ENCODE measurements at places on chromosomes 4 and X.

DNA sequence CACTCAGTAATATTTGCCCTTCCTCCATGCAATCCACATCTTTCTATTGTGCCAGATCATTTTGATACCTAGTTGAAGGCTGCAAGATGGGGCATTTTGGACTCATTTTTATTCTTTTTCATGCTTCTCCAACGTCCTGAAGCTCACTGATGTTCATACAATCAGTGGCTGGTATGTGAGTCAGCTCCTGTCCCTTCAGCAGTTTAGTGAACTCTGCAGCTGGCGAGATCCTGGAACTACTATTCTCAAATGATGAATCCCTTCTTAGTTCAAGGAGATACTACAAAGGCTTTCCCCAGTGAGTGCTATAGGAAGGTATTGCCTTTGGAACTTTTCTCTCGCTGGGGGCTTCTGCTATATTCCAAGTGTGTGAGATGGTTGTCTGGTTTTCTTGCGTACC lies 9.6 kb upstream of the CCDC149 start:
- no peak for DNase-seq

- no peak for DNase-seq
These were observed 6.7 kb upstream of the SPON2 start for GRCh38 chr4:1179089-1179441.

- DNase-seq: no peak
These were observed 2.7 kb upstream of the ATP10D start for GRCh38 chr4:47482326-47482725.

DNA sequence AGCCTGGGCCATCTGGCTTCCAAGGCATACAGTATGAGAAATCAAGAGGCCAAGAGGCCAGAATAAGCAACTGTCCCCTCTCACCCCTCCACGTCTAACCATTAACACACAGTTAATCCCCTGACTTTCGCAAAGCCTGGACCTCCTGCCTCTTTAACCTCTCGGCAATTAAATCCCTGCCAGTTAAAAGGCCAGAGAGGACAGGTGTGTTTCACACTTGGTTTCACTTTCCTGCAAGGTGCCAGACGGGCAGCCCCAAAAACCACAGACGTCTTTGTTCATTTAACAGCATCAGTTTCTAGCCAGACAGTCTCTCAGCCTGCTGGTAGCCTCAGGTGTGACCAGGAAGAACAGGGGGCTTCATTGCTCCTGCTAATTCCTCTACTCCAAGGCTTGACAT lies 91.1 kb upstream of the KIT start:
- DNase-seq: no peak

DNA sequence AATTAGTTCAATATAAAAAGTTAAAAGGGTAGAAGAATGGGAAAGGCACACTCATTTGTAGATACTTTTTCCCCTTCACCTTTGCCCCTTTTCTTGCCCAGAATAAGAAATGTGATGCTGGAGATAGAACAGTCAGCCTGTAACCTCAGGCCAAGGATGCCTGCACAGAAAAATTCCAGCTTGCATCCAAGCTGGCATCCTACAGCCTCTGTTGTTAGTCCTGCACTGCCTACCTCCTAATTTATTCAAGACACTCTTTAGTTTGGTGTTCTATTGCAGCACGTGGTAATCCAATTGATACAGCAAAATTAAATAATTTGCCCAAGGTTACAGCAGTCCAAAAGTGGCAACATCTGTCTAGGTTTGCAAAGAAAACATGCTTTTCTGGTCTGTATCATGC lies 9.7 kb upstream of the USO1 start:
- no peak for DNase-seq

Data from stimulated activated CD8-positive, alpha-beta memory T cell treated with anti-CD3 and anti-CD28 coated beads, Interleukin-4, amount 100 ng/mL, for 4 hours (primary cell).